ENCODE measurements at places on chromosomes 5 and 9.

DNA sequence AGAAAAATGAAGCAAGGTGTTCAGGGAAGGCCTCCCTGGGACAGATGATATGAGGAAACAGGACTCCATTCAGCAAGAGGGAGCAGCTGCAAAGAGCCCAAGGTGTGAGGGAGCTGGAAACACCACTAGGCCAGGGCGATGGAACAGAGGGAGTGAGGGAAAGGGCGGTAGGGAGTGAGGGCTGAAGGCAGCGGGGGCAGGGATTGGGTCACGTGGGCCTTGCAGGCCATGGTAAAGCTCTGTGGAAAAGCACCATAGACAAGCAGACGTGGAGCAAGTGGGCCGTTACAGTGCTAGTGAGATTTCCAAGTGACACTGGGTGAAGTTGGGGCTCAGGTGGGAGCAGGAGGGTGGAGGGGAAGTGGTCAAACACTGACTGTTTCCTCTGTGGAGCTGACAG lies 10.8 kb upstream of the PRRC1 start:
- DNase-seq: no peak

DNA sequence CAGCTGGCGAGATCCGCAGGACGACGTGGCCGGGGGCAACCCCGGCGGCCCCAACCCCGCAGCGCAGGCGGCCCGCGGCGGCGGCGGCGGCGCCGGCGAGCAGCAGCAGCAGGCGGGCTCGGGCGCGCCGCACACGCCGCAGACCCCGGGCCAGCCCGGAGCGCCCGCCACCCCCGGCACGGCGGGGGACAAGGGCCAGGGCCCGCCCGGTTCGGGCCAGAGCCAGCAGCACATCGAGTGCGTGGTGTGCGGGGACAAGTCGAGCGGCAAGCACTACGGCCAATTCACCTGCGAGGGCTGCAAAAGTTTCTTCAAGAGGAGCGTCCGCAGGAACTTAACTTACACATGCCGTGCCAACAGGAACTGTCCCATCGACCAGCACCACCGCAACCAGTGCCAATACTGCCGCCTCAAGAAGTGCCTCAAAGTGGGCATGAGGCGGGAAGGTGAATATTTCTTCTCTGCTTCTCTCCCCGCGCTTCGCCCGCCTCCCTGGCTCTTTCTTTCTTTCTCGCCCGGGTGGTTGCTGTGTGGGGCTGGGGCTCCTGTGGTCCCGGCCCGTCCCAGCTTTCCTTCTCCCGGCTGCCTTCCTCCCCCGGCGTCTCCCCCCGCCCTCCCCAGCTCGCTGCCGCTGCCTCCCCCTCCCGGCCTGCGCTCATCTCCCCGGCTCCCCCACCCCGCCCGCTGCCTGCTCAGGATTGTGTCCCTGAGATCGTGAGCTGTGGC lies 2.2 kb downstream of the NR2F1 start:
- DNase-seq: peak; percentile 9

DNA sequence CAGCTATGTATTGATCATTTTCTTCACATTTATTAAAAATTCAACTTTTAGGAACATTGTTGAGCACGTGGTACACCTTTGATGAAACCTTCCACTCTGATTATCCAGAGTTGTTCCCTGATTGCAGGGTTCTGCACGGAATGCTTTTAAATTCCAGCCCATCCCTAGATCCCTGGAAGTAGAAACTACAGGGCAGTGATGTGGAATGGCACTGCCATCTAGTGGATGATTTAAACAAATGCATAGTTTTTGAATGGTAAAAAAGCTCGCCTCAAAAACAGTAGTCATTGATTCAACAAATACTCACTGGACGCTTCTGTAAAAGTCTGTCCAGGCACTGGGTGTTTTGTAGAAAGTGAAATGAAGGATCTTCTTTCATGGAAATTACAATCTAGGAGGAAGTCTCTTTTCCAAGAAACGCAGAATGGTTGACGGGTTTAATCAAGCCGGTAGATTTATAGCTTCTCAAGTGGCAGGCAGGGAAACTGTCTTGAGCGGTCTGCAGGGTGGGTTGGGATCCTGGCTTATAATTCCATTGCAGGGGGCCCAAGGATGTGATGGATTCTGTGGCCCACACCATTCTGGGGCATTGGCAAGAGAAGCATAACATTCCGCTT lies 118.4 kb downstream of the ARHGAP26 start:
- peak; percentile 33 for DNase-seq

- DNase-seq: no peak
Measured at GRCh38 chr5:154367101-154367500, 78.7 kb upstream of the SAP30L start.

- DNase-seq: no peak
Measured at GRCh38 chr9:107927276-107927675, 437.7 kb upstream of the KLF4 start.
